ENCODE measurements at places on chromosomes 12 and 14.

GRCh38 chr14:20848955-20849570 is 42.1 kb upstream of the RNASE3 start:
- DNase-seq, result no peak

DNA sequence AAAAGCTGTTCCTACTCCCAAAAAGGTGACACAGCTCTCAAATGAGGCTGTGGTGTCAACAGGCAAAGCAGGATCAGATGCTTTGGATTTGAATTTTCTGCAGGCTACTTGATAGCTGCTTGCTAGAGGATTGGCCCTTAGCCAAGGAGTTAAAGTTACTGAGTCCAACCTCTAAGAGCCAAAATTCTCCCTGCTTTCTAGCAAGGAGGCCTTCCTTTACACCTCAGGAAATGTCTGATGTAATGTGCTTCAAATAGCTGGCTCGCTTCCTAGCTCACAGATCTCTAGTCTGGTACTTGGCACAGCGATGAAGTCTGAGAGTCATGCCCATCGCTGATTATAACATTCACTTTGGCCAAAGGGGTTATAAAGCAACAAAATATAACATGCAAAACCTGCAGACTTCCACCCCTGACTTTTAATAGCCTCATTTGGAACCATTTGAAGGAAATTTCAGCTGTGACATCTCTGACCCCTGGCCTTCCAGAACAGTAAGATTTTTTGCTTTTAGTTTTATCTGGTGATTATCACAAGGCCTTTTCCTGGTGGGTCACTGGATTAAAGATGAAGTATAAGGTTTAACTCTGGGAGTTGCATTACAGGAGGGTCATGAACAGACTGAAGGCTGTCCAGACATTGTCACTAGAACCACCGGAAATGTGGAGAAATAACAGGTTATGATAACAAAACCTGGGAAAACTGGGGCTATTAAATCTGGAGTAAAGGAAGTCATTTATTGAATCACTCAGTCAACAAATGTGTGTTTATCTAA is 189.7 kb downstream of the EPS8 start:
- no peak for DNase-seq

DNA sequence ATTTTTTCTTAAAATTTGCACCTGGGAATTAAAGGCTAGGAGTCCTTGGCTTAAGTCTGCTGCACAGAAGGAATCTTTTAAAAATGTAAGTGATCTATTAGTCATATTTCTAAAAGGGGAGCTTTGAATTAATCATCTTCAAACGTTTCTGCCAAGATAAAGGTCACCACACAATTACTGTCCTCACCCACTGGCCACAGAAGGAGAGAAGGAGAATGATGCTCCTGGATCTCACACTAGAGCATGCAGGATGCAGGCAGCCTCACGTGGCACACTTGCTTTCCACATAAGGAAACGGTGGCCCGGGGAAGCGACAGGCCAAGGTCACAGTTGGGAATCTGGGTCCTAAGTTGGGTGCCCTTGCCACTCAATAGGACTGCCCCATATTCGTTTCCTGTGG is 16.9 kb downstream of the PLEKHG7 start:
- DNase-seq, result no peak

- DNase-seq, result no peak
Measured at GRCh38 chr14:24817212-24818057, 183.4 kb upstream of the GZMB start.

GRCh38 chr14:104638190-104638589 is 33.6 kb upstream of the TMEM179 start:
- no peak for DNase-seq

DNA sequence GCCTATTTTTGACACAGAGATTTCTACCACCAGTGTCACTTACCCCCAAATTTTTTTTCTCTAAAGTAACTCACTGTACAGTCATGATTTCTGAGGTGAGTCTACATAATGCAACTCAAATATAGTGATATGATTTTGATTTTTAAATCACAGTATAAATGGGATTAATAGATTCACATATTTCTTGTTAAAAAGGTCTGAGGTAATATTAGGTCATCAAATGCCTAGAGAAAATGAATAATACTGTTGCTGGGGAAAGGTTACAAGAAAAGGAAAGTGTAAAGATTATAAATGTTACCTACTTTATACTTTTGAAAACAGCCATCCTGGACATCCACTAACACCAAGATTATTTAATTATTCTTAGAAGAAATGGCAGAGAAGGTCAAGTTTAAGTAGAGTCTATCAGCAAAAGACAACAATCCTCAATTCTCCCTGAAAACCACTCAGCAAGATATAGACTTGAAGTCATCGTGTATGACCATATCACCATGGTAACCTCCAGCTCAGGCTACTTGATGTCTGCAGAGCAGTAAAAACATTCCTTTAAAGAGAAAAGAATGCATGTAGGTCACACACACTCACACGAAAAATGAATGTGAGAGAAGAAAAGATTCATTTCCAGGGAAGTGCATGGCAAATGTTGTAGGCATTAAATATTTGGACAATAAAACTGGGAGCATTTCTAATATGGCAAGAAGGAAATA is 58.7 kb downstream of the CCDC59 start:
- no peak for DNase-seq

DNA sequence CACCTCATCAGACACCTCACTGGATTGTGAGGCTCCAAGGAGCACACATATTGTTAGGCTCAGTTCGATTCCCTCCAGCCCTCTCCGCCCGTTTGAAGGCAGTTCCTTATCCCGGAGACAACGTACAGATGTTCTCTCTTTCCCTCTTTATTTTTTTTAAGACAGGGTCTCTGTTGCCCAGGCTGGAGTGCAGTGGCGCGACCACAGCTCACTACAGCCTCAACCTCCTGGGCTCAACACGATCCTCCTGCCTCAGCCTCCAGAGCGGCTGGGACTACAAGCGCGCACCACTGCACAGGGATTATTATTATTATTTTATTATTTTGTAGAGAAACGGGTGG is 718 bp upstream of the TROAP start:
- DNase-seq, result no peak

GRCh38 chr14:21405097-21405496 is 21.3 kb upstream of the SUPT16H start:
- no peak for DNase-seq

GRCh38 chr12:25715102-25715501 is 162.0 kb upstream of the LMNTD1 start:
- no peak for DNase-seq

DNA sequence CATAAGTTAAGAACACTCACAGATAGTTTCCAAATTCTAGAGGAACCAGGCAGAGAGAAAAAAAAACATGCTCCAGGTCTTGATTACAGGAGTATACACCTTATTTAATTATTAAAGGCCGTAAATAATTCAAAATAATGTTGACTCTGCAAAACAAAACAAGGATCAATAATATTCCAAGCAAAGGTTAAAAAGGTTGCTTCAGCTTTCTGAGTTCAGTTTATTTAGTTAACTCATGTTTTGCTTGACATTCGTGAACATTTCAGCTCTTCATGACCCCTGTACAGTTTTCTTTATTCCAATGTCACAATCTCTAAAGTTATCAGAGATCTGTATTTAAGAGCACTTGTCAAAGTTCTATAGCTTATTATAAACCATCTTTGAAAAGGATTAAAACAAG is 19.6 kb downstream of the KLRF2 start:
- DNase-seq, result no peak

DNA sequence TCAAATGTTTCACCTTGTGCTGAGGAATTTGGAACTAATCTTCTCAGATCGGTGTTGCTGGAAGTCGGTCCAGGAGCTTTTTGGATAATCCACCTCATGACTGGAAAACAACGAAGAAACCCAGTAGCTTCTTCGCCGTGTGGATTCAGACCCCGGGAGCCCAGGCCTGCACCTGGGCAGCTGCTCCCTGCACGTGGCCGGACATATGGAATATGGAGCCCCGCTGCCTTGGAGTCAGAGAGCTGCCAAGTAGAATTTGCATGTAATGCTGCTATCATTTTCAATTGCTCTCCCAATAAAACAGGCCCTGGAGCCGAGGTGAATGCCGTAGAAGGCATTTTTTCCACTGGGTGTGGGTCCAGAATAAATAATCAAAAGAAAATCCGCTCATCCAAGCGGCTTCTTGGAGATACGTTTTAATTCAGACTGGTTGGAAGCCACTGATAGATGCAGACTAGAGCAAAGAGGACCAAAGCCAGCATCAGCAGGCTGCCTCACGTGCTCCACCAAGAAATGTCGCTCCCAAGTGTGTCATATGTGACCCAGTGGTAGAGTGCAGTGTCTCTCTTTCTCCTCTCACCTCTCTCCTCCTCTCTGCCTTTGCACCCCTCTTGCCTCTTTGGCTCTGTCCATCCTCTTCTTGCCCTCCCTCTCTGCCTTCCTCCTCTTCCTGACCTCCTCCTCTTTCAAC is 115.3 kb downstream of the ZNF664 start:
- DNase-seq, result no peak

DNA sequence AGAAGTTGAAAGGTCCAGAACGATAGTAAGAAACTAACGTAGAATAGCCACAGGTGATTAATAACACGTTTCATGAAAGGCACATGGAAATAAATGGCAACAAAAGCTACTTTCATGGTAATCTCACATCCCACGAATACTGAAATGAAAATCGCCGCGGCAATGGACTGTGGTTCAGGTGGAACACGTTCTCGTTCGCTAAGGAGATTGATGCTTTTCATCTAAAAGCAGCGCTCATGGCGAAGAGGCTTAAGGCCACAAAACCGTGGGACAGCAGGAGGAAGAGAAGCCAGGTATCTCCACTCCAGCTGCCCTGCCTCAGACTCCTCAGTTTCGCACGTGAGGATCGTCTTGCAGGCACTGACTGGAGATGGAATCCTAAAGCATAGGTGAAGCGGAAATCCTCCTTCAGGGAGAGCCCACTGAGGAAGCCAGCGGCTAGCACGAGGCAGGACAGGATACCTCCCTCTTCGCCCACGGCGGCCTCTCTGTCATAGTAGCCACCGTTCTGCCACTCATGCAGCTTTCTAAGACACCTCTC is 696 bp upstream of the GPHN start:
- no peak for DNase-seq

DNA sequence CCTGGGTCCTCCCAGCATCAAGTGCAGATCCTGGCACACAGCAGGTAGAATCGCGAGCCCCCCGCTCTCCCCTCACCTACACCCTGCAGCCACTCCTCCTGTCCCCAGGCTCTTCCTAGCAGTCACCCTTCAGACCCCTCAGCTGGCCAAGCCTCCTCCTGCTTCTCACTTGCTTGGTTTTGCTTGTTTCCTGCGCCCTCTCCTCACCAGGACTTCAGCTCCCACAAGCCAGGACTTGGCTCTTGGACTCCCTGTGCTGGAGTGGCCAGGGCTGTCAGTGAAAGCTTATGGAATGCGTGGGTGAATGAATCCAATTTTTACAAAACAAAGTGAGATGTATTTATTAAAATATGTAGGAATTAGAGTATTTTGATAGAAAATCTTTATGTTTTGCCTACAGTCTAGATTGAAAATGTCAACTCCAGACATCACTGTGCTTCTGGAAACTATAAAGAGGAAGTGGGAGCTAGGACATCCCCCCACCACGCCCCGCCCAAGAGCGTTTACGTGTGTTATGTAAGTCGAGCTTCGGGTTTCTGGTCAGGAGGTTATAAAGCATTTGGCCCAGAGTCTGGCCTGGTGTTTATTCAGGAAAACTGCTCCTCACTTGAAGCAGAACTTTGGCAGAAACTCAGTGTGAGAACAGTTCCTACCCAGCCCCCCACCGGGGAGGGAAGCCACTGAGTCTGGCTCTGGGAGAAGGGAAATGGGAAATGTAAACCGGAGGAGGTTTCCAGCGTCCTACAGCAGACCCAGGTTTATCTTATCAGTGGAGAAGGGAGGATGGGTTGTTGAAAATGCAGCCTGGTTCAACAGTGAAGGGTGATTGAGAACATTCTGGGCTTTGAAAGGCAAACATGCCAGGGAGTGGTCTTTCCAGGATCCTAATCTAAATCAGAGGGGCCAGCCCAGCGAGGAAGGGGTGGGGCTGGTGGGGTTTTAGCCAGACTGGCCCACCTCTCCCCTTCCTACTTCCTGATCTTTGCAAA is 8.8 kb downstream of the ALDH2 start:
- no peak for DNase-seq

GRCh38 chr12:106452309-106452708 is 94.8 kb downstream of the POLR3B start:
- no peak for DNase-seq

DNA sequence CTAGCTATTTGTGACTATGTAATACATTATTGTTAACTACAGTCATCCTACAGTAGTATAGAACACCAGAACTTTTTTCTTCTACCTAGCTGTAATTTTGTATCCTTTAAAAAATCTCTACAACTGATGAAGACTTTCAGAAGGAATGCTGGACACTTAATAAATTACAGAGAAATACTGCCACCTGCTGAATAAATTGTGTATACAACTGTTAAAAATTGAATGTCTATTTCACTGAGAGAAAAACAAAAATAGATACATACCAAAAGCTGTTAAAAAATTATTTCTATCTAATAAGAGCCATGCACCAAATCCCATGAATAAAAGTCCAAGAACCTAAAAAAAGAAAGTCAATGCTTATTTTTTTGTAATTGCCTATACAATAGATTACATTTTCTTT is 6.6 kb downstream of the TSPAN19 start:
- no peak for DNase-seq

GRCh38 chr12:49777800-49778748 is 36.7 kb downstream of the TMBIM6 start:
- DNase-seq, result peak; percentile 52

DNA sequence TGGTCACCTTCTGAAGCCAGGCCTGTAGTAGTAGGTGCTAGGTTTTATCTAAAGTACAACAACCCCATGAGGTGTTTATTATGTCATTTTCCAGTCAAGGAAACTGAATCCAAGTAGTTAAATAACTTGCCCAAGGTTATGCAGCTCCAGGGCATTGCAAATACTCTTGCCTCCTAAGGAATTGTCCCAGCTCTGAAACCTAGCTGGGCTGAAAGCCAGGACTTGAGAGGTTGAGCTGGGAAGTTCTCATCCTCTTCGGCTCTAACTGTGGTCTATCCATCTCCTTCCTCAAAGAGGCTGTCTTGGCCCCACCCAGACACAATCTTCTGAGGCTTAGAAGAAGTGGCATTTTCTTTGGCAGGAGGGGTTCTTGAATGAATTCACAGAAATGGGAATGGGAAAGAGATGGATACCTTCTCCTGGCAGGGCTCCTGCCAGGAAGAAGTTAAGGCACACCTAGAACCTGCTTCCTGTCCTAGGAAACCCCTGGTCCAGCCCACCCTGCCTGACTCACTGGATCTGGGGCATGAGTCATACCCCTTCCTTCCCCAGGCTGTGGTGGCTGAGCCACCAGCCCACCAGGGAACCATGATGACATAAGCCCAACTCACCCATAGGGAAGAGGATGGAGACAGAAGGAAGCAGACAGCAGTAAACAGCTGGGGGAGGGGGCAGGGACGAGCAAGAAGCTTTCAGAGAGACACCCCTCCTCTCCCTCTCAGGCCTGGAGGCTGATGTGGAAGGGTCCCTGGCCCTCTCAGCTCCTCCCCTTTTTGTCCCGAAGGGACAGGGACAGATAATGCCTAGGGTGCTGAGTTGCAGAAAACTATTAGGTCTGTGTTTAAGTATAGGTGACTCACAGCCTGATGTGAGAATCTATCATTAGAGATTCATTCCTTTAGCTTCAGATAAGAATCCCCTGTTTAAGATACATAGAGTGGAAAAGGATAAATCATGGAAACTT is 2.1 kb upstream of the PLEK2 start:
- peak; percentile 28 for DNase-seq

All from T-helper 2 cell treated with Interferon-gamma antibody and Interleukin-4, amounts not matched to agents 5 μg/mL and 100 μg/mL, for 36 hours (primary cell).